ENCODE measurements at places on chromosomes 16 and 17.

DNA sequence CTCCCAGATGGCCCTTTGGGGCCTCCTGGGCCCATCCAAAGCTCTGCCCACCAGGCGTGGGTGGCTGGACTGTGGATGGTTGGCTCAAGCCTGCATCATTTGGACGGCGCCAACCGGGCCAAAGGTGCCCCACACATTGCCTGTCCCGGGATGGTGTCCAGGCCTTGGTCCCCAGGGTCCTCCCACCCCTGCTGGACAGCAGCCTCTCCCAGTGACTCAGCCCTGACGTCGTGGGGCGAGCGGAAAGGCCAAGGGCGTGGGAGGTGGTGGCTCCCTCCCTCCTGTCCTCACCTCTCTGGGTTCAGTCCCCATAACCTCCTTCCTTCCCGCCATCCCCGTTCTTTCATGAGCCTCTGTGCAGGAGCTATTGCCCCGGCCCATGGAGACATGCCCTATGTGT is 42.1 kb upstream of the DLX4 start:
- DNase-seq: no peak

GRCh38 chr16:70692873-70693671 is 7.2 kb upstream of the MTSS2 start:
- DNase-seq: no peak

DNA sequence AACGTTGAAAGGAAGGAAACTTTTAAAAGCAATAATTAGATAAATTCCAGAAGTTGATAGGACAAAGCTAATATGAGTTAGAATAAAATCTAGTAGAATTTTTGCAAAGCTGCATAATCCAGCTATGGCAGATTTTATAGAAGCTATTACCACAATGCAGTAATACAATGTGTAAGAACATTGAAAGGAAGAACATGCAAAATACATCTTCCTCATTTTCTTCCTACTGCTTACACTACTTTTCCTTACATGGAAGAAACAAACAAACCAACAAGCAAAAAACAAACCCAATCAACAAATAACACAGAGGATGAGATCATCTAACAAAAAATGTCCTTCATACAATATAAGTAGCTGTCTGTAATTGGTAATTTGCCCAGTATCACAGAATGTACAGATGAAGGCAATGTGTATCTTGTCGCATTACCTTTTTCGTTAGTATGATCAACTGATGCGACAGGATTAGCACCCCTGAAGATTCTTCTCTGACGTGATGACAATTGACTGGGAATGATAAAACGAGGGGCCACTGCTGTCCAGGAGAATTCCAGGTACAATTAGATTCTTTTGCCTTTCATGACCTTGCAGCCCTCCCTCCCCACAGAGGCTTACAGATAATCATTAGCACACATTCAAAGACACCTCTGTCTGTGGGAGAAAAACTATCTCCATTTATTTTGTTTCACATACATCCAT is 21.2 kb upstream of the LRRC37A start:
- DNase-seq: no peak

DNA sequence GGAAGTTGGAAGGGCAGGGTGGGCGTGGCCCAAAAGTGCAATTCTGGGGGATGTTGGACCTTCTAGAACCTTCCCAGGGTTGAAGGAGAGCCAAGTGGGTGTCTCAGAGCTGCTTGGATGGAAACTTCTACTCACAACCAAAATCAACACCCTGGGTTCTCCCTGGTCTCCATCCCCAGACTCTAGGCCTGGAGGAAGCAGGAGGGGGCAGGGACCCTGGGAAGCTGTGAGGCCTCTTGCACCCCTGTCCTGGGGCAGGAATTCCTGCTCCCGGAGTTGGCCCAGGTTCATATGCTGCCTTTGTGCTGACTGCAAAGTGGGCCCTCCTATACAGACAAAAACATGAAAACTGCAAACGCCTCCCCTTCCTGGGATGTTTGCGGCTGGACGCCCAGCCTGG is 25.1 kb downstream of the TRARG1 start:
- no peak for DNase-seq

DNA sequence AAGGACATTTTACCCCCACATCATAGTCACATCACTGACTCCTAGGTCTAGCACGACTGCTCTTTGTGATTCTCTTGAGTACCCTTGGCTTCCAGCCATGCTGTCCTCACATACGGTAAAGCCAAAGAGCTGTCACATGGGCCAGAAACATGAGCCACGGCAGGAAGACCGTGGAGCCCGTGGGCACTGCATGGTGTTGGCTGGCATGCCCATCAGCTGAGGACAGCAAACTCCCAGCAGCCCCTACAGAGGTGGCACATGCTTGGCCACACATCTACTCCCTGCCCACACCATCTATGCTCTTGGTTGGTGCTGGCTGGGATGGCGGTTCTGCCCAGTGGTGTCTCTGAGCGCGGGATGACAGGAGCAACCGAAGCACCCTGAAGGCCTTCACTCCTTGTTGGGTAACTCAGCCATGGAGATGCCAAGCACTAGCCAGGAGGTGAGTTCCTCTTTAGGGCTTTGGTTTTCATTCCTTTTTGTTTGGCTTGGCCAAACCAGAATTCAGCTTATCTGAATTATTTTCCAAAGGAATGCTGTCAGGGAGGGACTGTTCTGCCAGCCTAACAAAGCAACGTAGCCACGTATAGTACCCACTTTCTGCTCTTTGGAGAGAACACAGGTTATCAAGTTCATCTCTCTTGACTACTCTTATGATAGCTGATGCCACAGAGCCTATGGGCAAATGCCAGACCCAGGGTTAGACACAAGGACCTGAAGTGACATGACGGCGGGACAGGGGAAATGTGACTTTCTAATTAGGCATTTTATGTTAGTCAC is 10.0 kb downstream of the TNFAIP1 start:
- DNase-seq: peak; percentile 66

DNA sequence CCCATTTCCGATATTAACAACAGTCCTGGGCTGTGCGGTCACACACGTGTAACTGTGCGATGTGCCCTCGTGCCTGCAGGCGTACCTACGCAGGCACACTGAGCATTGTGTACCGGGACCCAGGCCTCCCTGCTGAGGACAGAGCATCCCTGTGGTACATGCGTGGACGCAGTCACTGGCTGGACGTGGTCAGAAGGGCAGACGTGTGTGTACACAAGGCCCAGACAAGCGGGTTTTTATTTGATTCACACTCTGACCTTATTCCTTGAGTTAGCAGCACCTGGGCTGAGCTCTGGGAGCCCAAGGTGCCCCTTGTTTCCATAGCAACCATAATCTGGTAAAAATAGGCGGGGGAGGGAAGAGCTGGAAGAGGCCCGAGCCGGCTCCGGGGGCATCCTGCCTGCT is 19.5 kb downstream of the RAP1GAP2 start:
- no peak for DNase-seq

DNA sequence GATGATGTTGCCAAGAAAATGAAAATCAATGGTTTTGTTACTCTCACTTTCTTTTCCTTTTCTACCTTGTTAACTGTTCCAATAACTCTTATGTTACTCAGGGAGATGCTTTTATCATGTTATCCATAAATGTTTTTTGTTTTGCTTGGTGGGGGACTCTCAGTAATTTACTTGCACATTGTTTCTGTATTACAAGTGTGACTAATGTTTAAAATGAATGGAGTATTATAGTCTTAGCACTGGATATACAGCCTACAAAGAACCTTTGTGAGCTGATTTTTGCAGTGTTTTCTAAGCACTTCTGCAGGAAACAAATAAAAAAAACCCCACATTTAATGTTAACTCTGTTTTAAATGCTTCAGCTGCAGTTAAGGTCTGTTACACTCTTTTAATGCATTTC is 12.1 kb downstream of the VMP1 start:
- no peak for DNase-seq

DNA sequence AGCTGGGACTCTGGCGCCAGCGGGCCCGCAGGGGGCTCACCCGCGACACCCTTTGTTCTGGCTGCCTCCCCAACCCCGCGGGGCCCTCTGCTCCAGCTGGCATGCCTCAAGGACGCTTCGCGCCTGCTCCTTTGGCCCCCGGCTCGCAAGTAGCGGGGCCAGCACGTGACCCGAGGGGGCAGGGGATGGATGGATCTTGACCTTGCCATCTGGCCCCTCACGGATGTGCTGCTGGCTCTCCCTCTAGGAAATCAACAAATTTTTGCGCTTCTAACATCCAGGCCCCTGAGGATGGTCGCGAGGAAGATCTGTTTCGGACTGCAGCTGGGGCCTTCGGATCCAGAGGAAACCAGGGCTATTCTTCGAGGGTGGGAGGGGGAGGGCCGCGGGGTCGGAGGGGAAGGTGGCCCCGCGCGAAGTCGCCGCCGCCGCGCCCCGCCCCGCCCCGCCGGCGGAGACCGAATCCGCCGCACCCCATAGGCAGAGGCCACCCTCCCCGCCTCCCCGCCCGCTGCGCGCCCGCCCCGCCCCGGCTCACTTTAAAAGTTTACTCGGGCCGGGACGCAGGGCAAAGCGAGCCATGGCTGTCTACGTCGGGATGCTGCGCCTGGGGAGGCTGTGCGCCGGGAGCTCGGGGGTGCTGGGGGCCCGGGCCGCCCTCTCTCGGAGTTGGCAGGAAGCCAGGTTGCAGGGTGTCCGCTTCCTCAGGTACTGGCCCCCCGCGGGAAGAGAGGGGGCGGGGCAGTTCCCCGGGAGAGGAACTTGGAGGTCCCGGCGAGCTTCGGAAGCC is at the start of gene ACSF2:
ACSF2 (plus strand) TSS at position 537 of the 790 bp plus-strand sequence; CDS start at position 581, 44 bp downstream.
- peak; percentile 60 for DNase-seq

GRCh38 chr16:65725156-65725845 is 603.4 kb upstream of the CDH11 start:
- DNase-seq: no peak

GRCh38 chr16:1793578-1794220 is at the start of gene IGFALS:
Gene IGFALS, minus strand, starts transcription at chr16:1793705. Its CDS starts 53 bp downstream, at chr16:1793652.
- no peak for DNase-seq

DNA sequence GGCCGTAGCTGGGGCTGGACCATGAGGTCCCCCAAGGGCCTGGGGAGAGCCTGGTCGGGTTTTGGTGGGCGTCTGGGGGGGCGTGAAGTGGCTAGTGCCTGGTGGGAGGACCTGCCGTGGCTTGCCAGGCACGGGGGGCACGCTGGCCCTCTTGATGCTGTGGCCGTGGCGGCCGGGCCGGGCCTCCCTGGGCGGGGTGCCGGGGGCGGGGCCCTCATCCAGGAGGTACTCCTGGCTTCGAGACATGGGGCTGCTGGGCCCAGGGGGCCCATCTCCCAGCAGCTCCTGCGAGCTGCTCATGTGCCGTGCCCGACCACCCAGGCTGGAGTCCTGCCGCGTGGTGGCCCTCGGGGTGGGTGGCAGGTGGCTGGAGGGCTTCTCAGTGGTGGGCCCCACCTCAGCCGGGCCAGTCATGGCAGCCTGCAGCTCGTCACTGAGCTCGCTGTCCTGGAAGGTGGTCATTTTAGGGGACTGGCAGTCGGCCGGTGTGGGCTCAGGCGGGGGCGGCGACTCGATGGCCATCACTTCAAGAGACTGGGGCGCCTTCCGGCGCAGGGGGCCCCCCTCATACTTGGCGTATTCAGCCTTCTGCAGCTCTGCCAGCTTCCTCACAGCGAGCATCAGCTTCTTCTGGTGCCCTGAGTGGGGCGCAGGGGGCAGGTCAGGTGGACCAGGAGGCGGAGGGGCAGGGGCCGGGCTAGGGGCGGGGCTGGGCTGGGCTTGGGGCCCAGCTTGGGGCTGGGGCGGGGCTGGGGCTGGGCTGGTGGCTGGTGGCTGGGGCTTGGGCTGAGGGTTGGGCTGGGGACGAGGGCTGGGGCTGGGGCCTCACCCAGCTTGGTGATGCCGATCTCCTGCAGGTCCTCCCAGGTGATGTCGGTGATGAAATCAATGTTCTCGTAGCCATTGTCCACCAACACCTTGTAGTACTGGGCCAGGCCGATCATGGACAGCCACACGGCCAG is 15.2 kb downstream of the CASKIN1 start:
- no peak for DNase-seq

GRCh38 chr17:66676421-66676820 is 158.5 kb upstream of the CACNG5 start:
- peak; percentile 70 for DNase-seq

DNA sequence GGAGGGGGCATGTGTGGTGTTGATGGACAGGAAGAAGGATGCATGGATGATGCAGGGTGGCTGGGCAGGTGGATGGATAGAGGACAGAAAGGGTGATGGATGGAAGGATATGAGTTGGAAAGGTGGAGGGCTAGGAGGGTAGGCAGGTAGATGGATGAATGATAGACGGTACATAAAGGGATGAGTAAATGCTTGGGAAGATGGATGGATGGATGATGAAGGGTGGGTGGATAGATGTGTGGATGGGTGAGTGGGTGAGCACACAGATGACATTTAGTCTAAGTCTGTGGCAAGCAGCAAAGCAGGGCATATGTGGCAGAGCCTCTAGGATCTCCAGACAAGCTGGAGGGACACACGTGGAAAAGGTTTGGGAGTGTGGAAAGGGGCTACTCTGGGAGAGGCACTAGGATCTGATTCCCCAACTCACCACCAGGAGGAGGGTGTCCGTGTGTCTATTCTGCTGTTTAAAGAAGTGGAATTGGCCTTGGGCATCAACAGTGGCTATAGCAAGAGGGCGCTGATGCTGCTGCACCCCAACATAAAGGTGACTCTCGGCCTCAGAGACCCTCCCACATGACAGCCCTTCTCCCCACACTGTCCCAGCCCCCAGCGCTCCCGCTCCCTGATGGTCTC is 8.2 kb downstream of the PLD2 start:
- DNase-seq: no peak

DNA sequence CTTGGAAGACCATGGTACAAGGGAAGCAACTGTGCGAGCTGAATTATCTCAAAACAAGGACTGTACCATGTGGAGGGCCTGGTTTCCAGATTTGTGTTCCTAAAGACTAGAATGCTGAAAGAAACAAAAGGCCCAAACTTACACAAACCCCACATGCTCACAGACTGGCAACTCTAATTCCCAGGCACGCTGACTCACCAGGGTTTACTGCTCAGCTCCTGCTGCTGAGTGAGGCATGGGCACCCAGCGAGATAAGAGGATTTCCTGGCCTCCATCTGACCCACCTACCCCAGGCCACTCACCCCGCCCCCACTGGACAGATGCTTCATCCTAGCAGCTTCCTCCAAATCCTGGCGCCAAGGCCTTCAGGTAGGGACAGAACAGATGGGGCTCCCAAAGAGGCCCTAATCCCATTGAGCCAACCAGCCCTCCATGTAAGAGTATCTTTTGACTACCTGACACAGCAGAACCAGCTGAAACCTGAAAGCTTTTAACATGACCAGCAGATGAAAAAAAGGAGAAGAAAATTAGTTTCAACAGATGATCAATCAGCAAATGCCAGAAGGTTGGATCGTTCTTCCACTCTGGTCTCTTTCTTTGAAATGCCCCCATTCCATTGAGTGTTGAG is 33.9 kb downstream of the DCUN1D3 start:
- peak; percentile 82 for DNase-seq

- DNase-seq: no peak
Observed at GRCh38 chr16:5381481-5381880, 283.9 kb upstream of the EEF2KMT start.

GRCh38 chr16:24163935-24164334 is 92.2 kb upstream of the CACNG3 start:
- no peak for DNase-seq
